ENCODE measurements at places on chromosomes 3 and 15. TPM values are rescaled to one million over a fixed set of nuclear protein-coding genes. Genes with fewer than 3 reads are reported as not detected.

- no peak for DNase-seq
Observed at GRCh38 chr3:168048414-168049330, 47.1 kb downstream of the GOLIM4 start.

- no peak for DNase-seq
Observed at GRCh38 chr3:144031938-144032337, 60.3 kb downstream of the DIPK2A start.

- DNase-seq: peak; percentile 14
Observed at GRCh38 chr15:42704492-42704926, 32.4 kb downstream of the CDAN1 start.

- DNase-seq: no peak
Observed at GRCh38 chr3:155110996-155111901, 31.1 kb downstream of the MME start.

GRCh38 chr3:149016669-149017541 lies 25.6 kb downstream of the GYG1 start:
- peak; percentile 71 for DNase-seq

- DNase-seq: no peak
Observed at GRCh38 chr15:92749216-92749615, 93.6 kb upstream of the FAM174B start.

- DNase-seq: no peak
Observed at GRCh38 chr3:52891164-52891563, 6.2 kb downstream of the STIMATE start.

DNA sequence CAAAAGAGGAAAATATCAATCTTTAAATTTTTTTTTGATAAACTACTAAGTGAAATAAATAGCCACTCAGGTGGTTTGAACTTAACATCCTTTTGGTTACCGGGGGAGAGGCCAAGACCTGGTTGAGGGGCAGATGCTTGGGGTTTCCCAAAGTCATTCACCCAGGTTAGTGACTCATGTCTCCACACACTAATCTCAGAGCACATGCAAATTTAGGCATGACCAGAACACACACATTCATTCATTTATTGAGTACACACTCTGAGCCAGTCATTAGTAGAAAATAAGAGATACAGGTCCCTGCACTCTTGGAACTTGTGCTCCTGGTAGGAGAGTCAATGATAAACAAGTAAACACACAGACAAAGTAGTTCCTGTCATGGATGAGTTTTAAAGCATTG lies 7.3 kb downstream of the ILDR1 start:
- DNase-seq: no peak

DNA sequence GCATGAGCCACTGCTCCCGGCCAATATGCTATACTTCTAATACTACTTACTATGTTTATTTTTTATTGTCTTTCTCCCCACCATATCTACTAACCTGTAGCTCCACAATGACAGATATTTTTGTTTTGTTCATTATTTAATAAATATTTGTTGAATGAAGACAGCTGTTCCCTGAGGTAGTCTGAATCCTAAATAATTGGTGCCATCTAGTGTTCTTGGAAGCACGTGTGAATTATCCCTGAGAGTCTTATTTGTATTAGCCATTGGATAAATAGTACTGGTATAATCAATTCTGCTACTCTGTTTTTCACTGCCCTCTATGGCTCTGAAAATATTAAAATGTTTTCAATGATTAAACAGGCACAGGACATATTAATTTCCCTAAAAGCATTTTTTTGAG lies 5.6 kb upstream of the APPL1 start:
- no peak for DNase-seq

GRCh38 chr15:81473177-81473576 lies 99.2 kb upstream of the TMC3 start:
- DNase-seq: no peak

DNA sequence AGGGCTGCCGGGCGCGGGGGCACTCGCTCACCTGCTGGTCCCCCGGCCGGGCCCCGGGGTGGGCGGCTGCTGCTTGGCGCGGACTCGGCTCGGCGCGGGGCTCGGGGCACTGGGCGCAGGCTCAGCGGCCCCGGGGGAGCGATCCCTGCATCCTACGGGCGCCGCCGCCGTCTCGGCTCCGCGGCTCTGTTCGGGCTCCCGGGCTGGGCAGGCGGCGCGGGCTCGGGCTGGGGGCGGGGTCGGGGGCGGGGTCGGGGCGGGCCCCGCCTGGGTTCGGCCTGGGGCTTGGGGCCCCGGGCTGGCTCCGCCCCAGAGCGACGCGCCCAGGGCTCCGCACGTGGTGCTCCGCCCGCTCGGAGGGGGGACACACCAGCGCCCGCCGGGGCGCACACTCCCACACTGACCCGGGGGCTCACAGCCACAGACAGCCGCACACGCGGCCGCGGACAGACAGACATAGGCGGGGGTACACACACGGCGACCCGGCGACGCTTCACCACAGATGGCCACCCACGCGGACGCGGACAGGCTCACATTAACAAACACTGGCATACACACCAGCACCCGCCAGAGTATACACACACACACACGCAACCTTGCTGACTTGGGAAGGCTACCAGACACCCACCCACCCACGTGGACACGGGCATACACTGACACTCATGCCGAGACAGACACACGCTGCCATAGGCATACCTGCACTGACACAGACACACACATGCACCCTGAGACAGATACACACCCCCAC lies at the start of gene SCN5A:
Gene SCN5A, minus strand, starts transcription at position 188 of the 748 bp plus-strand sequence. CDS start 16,380 bp downstream, outside the sequence.
- DNase-seq: no peak

- DNase-seq: no peak
Observed at GRCh38 chr3:115758076-115758763, 134.9 kb downstream of the GAP43 start.

DNA sequence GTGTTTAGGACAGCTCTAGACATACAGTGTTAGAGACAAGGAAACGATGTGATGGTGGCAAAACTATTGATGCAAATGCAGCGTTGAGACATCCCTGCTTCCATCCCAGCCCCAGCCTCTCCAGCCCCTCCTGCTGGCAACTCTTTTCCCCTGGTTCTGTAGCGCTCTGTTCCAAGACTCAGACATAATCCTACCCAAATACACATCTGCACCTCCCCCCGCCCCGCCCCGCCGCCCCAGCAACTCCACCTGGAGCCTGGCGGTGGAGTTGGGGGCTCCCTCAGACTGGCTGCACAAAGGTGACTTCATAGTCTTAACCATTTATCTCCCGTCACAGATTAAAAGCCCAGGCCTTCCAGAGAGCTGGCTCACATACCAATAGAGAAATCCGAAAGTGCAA lies 7.2 kb upstream of the SEC22A start:
- DNase-seq: no peak

ECE2 gene
- total RNA-seq: not detected

GPR15 gene
- total RNA-seq: not detected

SEMA3F gene
- total RNA-seq: 79.8 TPM

MAP6D1 gene
- total RNA-seq: 3.3 TPM

CYP8B1 gene
- total RNA-seq: not detected

TRIM42 gene
- total RNA-seq: not detected

ARHGEF26 gene
- 2.5 TPM for total RNA-seq

ATP6V1A gene
- 43.4 TPM for total RNA-seq

CAMK2N2 gene
- total RNA-seq: 0.67 TPM

TMC3 gene
- not detected for total RNA-seq
